ENCODE measurements at places on chromosomes 2 and 18.

GRCh38 chr2:40352703-40353099, 99.2 kb downstream of the SLC8A1 start:
- DNase-seq: no peak

- no peak for DNase-seq
These were observed at the start of gene DPYSL5 for GRCh38 chr2:26847655-26848335. TSS of gene DPYSL5 (plus strand) at chr2:26848132. CDS start at chr2:26898500, 50,368 bp downstream.

GRCh38 chr2:59770651-59771050, 782.8 kb downstream of the BCL11A start:
- DNase-seq: no peak

DNA sequence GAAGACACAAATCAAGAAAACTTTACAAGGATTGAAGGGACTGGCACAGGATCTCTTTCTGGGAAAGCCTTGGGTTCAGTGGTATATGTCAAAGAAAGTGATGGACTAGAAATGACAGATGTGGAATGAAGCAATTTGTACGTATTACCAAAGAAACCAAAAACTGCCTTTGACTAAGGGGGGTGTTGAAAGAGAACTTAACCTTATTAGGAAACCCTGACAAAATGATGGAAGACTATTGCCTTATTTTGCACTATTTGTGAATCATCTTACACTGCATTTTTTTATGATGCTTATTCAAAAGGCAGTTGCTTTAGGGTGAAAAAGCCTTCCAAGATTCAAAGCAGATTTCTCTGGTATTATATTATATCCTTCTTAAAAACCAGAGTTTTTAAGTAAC, 4.0 kb downstream of the TSGA10 start:
- DNase-seq: no peak

GRCh38 chr2:96636551-96637171, 1.5 kb downstream of the KANSL3 start:
- no peak for DNase-seq

DNA sequence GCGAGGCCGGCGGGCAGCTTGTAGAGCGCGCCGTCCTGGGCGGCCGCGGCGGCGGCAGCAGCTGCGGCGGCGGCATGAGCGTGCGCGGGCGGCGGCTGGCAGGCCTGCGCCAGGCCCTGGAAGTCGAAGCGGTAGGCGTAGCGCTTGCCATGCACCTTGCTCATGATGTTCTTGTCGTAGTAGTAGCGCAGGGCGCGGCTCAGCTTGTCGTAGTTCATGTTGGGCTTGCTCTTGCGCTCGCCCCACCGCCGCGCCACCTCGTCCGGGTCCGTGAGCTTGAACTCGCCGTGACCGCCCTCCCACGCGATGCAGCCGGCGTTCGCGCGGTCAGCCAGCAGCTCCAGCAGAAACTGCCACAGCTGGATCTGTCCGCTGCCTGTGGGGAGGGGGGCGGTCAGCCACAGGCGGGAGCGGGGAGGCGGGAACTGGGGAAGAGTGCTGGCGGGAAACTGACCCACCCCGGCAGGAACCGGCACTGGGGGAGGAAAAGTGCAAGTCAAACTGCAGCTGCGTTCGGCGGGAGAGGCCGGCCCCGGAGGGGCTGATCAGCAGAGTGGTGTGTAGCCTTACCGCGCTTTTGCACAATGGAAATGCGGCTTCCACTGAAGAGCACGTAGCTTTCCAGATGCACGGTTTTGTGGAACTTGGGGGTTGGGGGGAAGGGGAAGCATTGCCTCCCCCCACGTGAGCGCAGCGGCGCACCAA, 3.0 kb downstream of the FEV start:
- DNase-seq: no peak

All from stimulated activated CD4-positive, alpha-beta T cell treated with anti-CD3 and anti-CD28 coated beads, Interleukin-1b, Interleukin-23, amount 100 ng/mL, for 1 hour (primary cell).